ENCODE measurements at places on chromosomes 7 and 10.
A peak's percentile ranks its signal among the peaks of the same experiment; 100 is the strongest.

DNA sequence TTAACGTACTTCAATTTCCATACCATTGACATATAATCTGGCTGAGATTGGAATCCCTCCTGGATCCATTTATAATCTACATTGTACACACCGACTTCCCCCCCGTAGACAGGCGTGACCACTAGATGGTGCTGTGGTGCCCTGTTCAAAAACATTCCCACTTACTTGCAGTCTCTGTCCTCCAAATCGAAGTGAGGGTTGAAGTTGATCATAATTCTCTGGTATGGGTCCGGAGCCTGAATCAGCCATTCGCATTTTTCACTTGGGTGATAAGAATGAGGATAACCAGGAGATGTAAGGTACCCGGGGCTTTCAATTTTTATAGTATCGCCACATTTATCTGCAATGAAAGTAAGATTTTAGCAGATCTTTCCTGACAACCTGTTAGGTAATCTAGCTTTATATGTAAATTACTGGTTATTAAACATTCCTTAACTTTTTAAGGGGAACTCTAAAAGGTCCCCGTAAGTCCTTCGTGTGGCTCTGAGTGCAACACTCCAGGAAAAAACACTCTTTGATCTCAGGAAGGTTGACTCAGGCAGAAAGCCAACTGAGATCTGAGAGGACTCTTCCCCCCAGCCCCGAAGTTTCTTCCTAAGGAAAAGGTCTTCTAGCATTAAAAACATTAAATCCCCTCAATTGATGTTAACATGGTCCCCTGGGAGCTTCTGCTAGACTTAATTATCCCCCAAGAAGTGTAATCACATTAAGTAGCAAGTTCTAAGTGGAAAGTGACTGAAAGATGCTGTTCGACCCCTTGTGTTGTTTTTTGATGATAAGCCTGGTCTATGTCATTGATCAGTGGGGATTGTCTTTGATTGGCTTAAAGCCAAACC, 3.7 kb downstream of the NRP1 start:
- DNase-seq = peak; percentile 41

- DNase-seq = no peak
These were observed 250.3 kb downstream of the SNX13 start for GRCh38 chr7:17690030-17690429.

GRCh38 chr10:77865580-77866324, 60.8 kb downstream of the DLG5 start:
- no peak for DNase-seq

DNA sequence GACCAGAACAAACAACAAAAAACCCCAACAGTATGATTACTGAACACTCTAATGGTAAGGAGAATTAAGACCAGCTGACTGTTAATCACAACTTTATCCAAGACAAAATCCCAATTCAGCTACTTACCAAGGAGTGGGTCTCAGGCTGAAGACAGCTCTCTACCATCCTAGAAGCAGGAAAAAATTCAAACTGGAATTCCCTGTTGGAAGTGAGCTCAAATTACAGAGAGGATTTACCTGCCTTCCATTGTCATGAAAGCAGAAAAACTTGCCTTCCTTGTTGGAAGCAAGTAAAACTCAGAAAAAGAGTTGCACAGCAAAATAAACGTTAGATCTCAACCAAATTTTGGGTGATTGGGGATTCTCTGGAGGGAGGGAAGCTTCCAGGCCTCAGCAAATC, 20.9 kb downstream of the SPAM1 start:
- DNase-seq = no peak

DNA sequence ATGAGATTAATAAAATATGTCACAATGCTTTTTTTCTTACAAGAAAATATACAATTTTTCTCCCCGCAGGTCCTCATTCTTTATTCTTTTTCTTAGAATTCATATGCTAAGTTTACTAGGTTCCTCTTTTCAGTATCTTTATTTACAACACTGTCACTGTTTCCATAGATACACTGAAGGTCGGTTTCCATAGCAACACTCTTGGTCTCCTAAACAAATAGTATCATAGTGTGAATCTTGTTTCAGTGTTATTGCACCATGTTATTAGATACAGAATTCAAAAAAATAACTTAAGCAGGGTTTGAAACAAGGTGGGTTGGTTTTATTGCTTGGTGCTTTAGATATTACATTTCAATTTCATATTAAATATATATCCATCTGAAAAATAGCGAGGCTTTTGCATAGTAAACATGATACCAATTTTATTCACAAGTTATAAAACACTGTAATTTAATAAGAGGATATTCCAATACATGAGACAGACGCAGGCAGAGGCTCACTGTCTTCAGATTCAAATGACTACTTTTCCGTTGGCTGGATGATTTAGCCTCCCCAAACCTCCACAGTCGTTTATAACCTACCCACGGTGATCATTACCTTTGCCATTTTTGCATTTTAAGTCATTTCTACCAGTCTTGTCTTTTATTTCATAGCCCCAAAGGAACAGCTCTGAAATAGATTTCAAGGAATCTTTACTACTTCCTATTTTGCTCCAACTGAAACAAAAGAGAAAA, 88.9 kb upstream of the KLF6 start:
- DNase-seq = no peak

GRCh38 chr7:69436946-69437345, 161.3 kb upstream of the AUTS2 start:
- DNase-seq = no peak

DNA sequence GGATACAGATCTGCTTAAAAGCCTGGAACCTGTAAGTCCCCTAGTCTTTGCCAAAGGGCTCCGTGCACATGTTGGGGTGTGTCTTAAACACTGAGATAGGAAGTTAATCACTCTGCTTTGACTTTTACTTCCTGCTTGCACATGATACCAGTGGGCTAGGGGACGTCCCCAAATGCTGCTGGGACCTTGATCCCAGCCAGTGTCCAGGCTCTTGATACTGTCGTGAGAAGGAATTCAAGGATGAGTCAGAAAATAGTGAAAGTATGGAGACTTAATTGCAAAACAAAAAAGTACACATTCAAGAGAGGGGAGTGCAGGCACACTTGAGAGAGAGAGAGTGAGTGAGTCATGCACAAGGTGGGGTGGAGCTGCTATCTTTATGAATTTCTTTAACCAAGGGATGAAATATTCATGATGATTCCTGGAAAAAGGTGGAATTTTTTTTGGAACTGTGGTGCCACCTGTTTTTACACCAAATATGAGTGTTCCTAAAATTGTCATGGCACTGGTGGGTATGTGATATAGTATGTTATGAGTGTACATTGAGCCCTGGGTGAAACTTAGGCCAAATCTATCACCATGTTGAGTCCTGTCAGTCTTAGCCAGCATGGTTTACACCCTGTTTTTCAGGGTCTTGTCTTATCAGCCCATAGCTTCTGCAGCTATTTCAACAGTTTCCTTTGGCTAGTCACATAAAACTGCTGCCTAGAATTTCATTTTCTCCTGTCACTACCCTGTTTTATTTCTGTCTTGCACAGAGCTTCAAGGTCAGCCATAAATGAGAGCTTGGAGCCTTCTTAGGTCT, 88.3 kb upstream of the CYP26C1 start:
- DNase-seq = no peak

DNA sequence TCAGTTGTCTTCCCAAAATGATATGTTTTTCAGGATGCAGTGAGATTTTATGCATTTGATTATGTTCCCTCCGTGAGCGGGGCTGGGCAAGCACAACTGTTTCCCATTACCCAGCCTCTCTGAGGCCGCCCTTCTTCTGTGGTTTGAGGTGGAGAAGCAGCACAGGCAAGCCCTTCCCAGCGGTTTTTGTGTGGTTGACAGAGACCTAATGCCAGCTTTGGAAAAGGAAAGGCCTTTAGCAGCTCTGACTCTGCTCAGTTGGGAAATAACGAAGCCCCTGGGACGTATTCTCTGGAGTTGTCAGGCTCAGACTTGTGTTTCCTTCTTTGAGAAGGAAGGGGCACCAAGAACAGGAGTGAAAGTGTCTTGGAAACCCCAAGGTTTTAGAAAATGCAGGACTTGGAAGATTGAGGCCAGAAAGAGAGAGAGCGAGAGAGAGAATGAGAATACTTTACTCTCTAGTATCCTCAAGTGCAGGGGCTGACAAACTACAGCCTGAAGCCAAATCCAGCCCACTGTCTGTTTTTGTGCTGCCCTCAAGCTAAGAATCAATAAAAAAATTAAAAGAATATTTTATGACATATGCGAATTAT, 20.6 kb upstream of the PDCD4 start:
- no peak for DNase-seq

- no peak for DNase-seq
These were observed 386.7 kb upstream of the NPVF start for GRCh38 chr7:25615003-25615402.

All from stimulated activated CD4-positive, alpha-beta T cell treated with anti-CD3 and anti-CD28 coated beads, TNF-alpha, amount 100 ng/mL, for 1 hour (primary cell).